ENCODE measurements at places on chromosomes 12 and 14. TPM values are rescaled to one million over a fixed set of nuclear protein-coding genes. Genes with fewer than 3 reads are reported as not detected.
A peak's percentile ranks its signal among the peaks of the same experiment; 100 is the strongest.

- 0 out of 2 replicates have a peak overlapping the region, but pooled peaks have one; percentile 5 for H3K4me3 ChIP-seq
- no peak overlapping the region for H3K27ac ChIP-seq
- H3K36me3 ChIP-seq = no peaks in the 10 kb centered on the region
- no peak for DNase-seq
These were observed 303.3 kb downstream of the DPF3 start for GRCh38 chr14:72590577-72590976.

DNA sequence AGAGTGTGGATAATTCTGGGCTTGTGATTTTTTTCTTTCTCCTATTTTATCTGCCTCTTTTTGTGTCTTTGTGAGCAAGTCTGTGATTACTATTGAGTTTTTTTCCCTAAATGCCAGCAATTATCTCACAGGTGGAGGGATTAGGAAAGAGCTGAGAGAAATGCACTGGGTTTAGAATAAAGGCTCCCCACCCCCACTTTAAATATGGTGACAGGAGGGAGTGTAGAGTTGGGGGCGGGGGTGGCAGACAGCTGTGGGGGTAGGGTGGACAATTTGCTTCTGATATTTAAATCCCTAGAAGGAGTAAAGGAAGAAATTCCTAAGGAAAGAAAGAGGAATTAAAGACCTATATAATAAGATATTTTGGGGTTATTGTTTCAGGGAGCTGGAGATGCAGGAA, 145.9 kb downstream of the NRXN3 start:
- H3K36me3 ChIP-seq = no peaks in the 10 kb centered on the region
- H3K4me1 ChIP-seq = no peaks in the 10 kb centered on the region
- H3K27me3 ChIP-seq = peaks cover 2% of the 10 kb centered on the region
- H3K4me3 ChIP-seq = no peak overlapping the region
- H3K27ac ChIP-seq = no peak overlapping the region
- no peak for DNase-seq

DNA sequence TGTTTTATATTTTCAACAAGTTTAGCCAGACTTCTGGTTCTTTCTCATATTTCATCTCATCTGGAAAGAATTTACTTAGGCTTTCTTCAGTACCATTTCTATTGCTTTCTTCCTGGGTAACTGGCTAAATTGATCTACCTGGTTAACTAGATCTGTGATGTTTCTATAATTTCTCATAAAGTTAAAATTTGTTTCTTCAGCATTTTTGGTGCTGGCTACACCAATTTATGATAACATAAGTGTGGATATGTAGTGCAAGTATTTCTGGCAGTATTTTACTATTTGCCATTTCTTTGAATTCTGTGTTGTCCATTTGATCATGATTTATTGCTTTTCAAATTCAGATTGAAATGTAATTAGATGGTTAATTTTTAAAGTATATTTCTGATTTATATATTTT, 25.9 kb downstream of the ARHGAP5 start:
- no peaks in the 10 kb centered on the region for H3K27me3 ChIP-seq
- H3K4me3 ChIP-seq = no peak overlapping the region
- H3K27ac ChIP-seq = no peak overlapping the region
- no peak for DNase-seq
- peaks cover 20% of the 10 kb centered on the region for H3K4me1 ChIP-seq

The RAD51AP1 gene
- 29.7 TPM for total RNA-seq

The OR4E2 gene
- total RNA-seq = not detected

The SSTR1 gene
- total RNA-seq = 0.05 TPM

- H3K27ac ChIP-seq = no peak overlapping the region
- no peaks in the 10 kb centered on the region for H3K27me3 ChIP-seq
- no peak overlapping the region for H3K4me3 ChIP-seq
- no peaks in the 10 kb centered on the region for H3K36me3 ChIP-seq
These were observed 345.2 kb downstream of the ZFP36L1 start for GRCh38 chr14:68447581-68448251.

GRCh38 chr14:94819531-94819930, 49.6 kb upstream of the GSC start:
- no peaks in the 10 kb centered on the region for H3K4me1 ChIP-seq
- H3K27me3 ChIP-seq = no peaks in the 10 kb centered on the region
- no peak for DNase-seq
- no peaks in the 10 kb centered on the region for H3K36me3 ChIP-seq

- H3K4me3 ChIP-seq = no peak overlapping the region
- no peaks in the 10 kb centered on the region for H3K36me3 ChIP-seq
- no peak for DNase-seq
- H3K27me3 ChIP-seq = no peaks in the 10 kb centered on the region
- no peaks in the 10 kb centered on the region for H3K4me1 ChIP-seq
These were observed 145.4 kb upstream of the ABCD2 start for GRCh38 chr12:39764944-39765560.

- H3K27ac ChIP-seq = no peak overlapping the region
- no peak overlapping the region for H3K4me3 ChIP-seq
- no peaks in the 10 kb centered on the region for H3K4me1 ChIP-seq
These were observed 2.7 kb upstream of the CNTN1 start for GRCh38 chr12:40689576-40689975.

- no peak overlapping the region for H3K4me3 ChIP-seq
- DNase-seq = no peak
These were observed 117.1 kb downstream of the SLC25A47 start for GRCh38 chr14:100440207-100440631.

DNA sequence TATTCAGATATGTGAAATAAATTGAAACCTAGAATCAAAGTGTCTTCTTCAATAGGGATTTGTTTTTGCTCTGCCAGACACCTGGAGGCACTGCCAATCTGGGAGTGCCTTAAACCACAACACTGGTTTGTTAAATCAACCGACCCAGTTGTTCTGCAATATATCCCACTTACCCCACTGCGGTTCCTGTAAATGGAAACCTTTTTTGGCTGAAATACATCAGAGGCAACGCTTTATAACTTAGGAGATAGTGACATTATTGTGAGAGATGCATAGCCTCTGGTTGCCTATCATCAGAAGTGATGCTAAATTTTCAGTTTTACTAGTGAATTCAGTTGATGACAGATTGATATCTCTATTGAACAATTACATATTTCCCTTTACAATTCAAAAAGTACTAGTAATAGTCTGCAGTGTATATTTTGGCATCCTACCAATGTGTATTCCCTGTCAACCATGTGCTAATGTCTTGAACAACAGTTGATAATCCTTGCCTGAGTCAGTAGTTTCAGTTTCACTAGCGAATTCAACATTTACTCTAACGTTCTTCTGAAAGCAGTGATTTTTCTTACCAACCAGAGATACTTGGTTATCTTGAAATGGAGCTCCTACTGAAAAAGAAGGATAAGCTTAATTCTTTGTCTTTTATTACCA, 30.5 kb downstream of the PPP2R5C start:
- peak overlapping the region; percentile 43 for H3K27ac ChIP-seq
- H3K4me1 ChIP-seq = peaks cover 4% of the 10 kb centered on the region
- H3K4me3 ChIP-seq = 0 out of 2 replicates have a peak overlapping the region, but pooled peaks have one; percentile 35
- no peak for DNase-seq
- H3K36me3 ChIP-seq = no peaks in the 10 kb centered on the region

DNA sequence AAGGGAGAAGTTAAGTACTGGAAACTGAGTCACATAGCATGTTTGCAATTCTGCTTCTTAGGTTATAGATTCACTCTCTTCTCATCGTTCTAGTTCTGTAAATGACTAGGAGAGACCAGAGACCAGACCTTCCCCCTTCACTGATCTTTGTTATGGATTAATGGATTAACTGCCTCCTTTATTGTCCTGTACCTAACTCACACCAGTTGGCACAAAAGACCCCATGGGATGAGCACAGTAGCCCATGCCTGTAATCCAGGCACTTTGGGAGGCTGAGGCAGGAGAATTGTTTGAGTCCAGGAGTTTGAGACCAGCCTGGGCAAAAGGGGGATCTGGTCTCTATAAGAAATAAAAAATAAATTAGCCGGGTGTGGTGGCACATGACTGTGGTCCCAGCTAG, 20.8 kb downstream of the BCAT1 start:
- no peaks in the 10 kb centered on the region for H3K36me3 ChIP-seq
- H3K4me3 ChIP-seq = no peak overlapping the region
- H3K4me1 ChIP-seq = peaks cover 20% of the 10 kb centered on the region
